H1 (cell line): ENCODE measurements at places on chromosomes 2 and 18.

GRCh38 chr18:52339891-52340371 lies at the start of gene DCC:
Gene DCC, plus strand, starts transcription at chr18:52340197. Its CDS starts 591 bp downstream, at chr18:52340788.
- peak; percentile 72 for DNase-seq

GRCh38 chr2:227117852-227118251 lies 46.2 kb downstream of the COL4A4 start:
- no peak for DNase-seq

DNA sequence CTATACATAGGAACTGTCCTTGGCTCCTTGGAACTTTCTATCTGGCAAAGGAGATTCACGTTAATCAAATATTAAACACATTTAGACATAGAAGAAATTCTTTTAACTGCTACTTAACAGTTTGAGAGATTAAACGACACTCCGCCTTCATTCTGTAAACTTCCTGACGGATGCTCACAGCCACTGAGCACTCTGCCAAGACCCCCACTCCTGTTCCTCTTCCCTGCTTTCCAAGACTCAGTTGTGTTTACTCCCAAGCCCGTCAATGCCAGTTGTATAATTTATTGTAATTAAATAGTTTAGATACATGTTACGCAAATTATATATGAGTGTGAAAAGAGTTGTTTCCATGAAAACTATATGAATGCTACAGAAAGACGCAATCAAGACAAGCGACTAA lies 321.4 kb upstream of the EPHA4 start:
- no peak for DNase-seq

DNA sequence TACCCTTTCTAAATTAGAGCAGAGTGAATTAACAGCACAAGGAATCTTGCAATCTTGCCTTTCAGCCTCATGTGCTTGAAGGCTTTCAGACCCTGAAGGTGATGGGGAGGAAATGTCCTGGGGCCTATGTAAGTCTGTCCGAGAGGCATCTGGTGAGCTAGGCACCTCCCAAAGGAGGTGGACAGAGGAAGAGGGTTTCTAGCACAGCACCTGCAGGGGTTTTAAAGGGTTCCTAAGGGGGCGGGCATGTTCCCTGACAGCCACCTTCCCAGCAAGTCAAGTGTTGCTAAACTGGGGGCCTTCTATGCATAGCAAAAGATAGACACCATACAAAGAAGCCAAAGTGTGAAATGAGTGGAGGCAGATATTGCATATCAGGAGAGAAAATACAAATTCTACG lies 88.5 kb downstream of the CDH2 start:
- peak; percentile 51 for DNase-seq

GRCh38 chr2:235776531-235776930 lies 282.7 kb downstream of the AGAP1 start:
- no peak for DNase-seq

GRCh38 chr2:45267062-45267792 lies 258.0 kb upstream of the SIX2 start:
- no peak for DNase-seq

DNA sequence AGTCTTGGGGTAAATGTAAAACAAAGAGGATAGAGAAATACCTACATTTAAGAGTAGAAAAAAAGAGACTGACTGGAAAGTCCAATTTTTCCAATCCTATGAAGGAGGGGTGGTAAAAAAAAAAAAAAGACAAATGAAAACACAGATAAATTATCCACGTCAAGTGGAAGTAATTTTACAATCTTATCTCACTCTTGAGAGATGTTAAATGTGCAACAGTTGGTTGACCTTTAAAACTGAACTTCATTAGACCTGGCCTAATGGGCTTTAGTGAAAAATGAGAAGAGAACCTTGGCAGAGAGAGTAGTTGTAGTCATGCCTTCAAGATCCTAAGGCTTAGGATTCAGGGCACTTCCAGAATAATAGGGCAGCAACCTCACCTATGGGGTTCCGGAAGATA lies 20.4 kb downstream of the GALNT3 start:
- DNase-seq: no peak

DNA sequence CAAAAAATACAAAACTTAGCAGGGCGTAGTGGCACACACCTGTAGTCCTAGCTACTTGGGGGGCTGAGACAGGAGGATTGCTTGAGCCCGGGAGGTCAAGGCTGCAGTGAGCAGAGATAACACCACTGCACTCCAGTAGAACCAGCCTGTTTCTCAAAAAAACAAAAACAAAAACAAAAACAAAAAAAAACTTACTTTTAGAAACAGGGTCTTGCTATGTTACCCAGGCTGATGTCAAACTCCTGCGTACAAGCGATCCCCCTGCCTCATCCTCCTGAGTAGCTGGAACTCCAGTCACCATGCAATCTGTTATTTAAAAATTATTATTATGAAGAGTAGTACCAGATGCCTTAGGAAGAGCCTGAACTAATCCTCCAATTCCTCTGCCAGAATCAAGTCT lies 35.0 kb upstream of the GLI2 start:
- no peak for DNase-seq

DNA sequence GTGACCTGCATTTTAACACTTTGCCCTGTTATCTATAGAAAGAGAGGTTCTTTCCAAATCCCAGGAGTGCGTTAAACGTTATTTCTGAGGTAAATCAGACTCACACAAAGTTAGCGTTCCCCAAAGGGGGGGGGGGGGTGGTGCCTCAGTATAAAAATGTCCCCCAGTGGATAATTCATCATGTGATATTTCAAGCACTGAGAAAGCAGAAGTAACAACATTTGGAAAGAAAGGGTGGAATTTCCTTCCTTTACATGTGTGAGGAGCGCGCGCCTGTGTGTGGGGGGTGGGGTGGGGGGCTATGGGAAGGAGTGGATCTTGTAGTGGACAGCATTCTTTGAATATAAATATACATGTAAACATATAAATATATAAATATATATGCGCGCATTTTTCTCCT lies 630.9 kb downstream of the NYAP2 start:
- no peak for DNase-seq

GRCh38 chr2:100612388-100613000 lies 49.7 kb downstream of the PDCL3 start:
- no peak for DNase-seq

- no peak for DNase-seq
Observed at GRCh38 chr2:188598551-188598950, 306.9 kb downstream of the GULP1 start.

DNA sequence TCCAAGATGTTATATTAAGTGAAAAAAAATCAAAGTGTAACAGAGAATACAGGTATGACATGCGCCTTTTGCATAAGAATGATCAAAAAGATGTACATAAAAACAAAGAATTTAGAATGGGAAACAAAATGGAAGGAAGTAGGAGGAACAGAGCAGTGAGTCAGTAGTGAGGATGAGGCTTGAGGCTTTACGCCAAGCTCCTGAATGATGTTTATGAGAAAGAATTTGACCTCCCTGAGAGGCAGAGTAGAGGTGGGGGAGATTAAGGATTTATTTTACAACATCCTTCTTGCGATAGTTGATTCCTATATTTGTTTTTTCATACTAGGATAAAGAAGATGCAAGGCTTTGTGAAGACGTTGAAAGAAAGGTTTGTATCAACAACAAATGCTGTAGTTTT lies 81.4 kb downstream of the DCDC2C start:
- no peak for DNase-seq

GRCh38 chr2:151619337-151619989 lies 114.8 kb downstream of the NEB start:
- DNase-seq: no peak

GRCh38 chr2:21198637-21199036 lies 74.9 kb downstream of the TDRD15 start:
- DNase-seq: no peak
